ENCODE measurements at places on chromosomes 4 and X. TPM values are rescaled to one million over a fixed set of nuclear protein-coding genes. Genes with fewer than 3 reads are reported as not detected.

The PNMA5 gene
- total RNA-seq, result not detected

The FGFR3 gene
- 2.1 TPM for total RNA-seq

- no peak for DNase-seq
Observed at GRCh38 chr4:125297116-125297515, 17.6 kb upstream of the FAT4 start.

DNA sequence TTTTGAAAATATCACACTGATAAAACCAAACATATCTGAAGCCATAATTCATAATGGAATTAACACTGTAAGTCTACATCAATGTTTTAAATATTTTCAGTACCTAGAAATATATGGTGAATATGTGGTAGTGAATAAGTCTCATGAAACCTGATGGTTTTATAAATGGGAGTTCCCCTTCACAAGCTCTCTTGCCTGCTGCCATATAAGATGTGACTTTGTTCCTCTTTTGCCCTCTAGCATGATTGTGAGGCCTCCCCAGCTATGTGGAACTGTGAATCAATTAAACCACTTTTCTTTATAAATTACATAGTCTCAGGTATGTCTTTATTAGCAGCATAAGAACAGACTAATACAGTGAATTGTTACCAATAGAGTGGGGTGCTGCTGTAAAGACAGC lies 536.8 kb upstream of the GALNT7 start:
- no peak for DNase-seq

GRCh38 chr4:31702326-31702725 lies 982.2 kb downstream of the PCDH7 start:
- DNase-seq, result no peak
